Heart right ventricle (tissue), 16 donors: ENCODE measurements at places on chromosomes 4 and X.

- DNase-seq: no peak
Observed at GRCh38 chrX:23633834-23634580, 33.3 kb upstream of the PRDX4 start.

GRCh38 chr4:13193662-13194061, 290.5 kb downstream of the RAB28 start:
- DNase-seq: no peak

- no peak for DNase-seq
Observed at GRCh38 chr4:157004279-157005161, 32.9 kb upstream of the PDGFC start.

- no peak for DNase-seq
Observed at GRCh38 chr4:140236654-140237169, 82.7 kb upstream of the MAML3 start.

- no peak for DNase-seq
Observed at GRCh38 chr4:6773616-6774540, 8.6 kb upstream of the KIAA0232 start.

GRCh38 chr4:115357776-115358175, 244.4 kb upstream of the NDST4 start:
- no peak for DNase-seq

DNA sequence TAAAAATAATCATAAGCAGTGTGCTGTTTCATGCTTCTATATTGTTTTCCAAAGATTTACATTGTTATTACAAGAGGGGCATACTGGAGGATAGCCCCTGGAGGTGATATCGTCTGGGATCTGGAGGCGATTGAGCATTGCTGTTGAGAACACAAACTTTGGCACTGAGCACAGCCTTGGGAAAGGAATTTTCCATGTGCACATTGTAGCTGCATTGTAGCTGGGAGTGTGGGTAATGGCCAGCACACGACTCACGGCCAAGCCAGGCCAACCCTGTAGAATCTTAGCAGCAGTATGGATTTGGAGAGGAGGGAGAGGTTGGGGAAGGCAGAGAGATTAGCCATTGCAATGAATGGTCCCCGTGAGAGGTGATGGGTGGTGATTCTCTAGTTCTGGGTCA, 121.9 kb downstream of the SMIM20 start:
- no peak for DNase-seq

DNA sequence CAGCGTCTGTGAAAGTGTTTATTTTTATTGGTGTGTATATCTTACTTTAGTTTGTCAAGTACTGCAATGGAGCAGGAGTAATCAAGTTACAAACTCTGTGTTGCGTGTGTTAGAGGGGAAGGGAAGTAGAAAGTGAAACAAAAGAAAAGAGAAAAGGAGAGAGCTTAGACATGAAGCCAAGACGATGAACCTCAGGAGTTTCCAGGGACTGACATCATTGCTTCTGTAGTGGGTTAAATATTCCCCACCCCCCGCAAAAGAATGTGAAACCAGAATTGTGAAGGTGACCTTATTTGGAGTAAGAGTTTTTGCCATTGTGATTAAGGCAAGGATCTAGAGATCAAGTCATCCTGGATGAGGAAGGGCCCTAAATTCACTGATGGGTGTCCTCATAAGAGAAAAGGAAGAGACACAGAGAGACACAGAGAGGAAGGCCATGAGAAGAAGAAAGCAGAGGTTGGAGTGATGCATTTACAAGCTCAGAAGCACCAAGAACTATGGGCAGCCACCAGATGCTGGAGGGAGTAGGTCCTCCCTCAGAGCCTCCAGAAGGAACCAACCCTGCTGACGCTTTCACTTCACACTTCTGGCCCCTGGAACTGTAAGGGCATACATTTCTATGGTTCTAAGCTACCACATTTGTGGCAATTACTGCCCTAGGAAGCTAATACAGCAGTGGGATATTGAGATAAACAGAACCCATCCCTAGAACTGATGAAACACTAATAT, 173.6 kb upstream of the SFRP2 start:
- DNase-seq: no peak

DNA sequence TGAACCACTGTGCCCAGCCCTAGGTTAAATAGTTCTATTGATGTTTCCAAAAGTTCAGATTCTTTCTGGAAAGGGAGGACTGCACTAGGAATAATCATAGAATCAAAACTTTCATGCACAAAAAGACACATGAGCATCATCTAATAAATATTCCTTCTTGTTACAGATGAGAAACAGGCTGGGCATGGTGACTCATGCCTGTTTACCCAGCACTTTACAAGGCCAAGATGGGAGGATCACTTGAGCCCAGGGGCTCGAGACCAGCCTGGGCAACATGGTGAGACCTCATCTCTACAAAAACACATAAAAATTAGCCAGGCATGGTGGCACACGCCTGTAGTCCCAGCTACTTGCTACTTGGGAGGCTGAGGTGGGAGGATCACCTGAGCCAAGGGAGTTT, 27.7 kb downstream of the LARP7 start:
- no peak for DNase-seq

GRCh38 chr4:118367872-118368271, 15.1 kb upstream of the PRSS12 start:
- DNase-seq: no peak

DNA sequence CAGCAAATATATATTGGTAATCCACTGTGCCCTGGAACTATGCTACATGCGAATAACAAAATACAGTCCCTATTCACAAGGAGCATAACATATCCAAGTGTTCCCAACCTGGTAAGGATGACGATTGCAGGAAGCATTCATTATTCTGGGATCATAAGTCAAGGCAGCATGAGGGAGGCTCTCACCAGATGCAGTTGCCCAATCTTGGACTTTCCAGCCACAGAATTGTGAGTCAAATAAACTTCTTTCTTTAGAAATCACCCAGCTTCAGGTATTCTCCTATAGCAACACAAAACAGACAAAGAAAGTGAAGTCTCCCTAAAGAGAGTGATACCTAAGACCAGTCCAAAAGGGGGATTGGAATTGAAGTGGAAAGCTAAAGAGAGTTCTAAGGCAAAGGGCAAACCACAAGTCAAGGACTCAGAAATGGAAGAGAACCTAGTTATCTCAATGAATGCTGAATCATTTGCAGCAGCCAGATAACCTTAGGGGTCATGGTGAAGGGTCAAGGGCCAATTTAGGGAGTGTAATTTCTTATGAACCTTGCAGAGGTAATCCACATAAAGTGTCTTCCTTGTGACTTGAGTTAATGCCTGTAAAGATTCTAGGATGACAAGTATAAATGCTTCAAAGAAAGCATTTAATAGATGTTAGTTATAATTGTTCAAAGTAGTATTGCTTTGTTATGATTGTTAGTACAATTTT, 103.1 kb upstream of the PCDH7 start:
- no peak for DNase-seq

DNA sequence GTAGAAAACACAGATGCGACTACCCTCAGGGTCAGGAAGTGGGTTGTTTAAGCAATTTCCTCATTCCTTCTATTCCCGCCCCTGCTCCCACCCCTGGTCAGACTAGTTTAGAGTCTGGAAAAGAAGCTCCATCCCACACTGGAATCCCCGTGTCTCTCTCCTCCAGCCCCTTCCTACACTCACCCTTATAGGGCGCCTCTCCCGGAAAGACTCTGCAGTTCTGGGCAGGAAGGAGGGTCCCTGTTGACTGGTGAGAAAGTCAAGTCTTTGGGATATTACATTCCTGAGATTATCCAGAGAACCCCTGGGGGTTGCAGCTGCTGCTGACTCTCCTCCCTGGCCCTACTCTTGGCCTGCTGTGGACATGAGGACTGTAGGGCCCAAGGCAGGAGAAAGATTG, 11.9 kb downstream of the STARD8 start:
- no peak for DNase-seq
